DMS79 treated with DMSO at 0.1 percent for 48 hours (cell line): ENCODE measurements at places on chromosomes 4 and X.

- DNase-seq = no peak
Measured at GRCh38 chrX:865422-865821, 234.8 kb downstream of the SHOX start.

- no peak for DNase-seq
Measured at GRCh38 chrX:132636080-132636479, 147.2 kb upstream of the MBNL3 start.

DNA sequence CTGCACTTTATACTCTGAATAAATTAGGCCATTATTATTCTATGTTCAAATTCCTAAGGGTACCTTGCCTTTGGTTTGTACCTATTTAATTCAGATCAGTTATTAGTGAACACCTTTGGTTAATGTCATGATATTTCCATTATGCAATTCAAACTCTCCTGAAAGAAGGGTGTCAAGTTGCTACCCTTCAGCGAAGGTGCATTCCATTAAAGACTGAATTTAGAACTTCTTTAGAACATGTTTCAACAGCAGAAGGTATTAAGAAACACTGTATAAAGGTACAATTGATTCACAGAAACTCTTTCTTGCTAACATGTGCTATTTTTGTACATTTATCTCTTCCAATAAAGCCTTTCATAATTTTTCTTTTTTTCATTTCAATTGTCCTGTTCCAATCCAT, 1545.4 kb upstream of the PCDH10 start:
- no peak for DNase-seq

- DNase-seq = no peak
Measured at GRCh38 chrX:124289443-124289842, 43.0 kb upstream of the TEX13D start.

DNA sequence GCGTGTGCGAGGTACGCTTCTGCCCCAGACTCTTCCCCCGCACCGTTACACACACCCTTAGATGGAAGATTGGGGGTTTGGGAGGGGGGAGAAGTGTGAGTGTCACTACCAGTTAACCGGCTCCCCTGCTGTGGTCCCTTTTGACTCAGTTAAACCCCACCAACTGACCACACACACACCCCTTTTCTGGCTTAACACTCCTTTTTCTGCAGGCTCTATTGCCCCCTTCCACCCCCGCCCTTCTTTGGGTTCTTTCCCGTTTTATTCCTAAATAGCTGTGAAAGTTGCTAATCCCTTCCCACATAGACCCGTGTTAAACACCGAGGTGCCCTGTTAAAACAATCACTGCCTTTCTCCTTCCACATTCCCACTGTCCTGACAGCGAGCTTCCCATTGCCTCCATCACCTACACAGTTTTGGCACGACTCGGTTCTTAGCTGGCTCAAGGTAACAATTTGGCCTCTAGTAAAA, 3.7 kb upstream of the NR3C2 start:
- no peak for DNase-seq

- no peak for DNase-seq
Measured at GRCh38 chr4:168766604-168767316, 243.3 kb downstream of the CBR4 start.

GRCh38 chr4:139768366-139768765, 102.7 kb downstream of the MGST2 start:
- DNase-seq = no peak

DNA sequence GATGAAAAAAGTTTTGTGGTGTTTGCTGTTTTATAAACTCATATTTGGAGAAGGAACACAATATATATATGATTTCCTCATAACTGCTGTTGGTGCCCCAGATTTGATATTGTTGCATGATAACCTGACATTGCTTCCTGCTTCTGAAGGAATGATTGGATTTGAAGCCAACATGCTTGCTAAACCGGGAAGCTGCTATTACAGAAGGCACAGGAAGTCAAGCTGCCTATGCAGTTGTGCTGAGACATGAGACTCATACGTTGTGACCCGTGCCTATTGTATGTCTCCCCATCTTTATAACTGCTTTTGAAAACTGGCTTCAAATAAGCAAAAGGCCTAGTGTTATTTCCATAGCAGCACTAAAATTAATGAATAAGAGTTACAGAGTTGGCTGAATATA, 32.9 kb downstream of the GAB1 start:
- DNase-seq = no peak

GRCh38 chr4:173909294-173909693, 374.2 kb downstream of the FBXO8 start:
- no peak for DNase-seq

DNA sequence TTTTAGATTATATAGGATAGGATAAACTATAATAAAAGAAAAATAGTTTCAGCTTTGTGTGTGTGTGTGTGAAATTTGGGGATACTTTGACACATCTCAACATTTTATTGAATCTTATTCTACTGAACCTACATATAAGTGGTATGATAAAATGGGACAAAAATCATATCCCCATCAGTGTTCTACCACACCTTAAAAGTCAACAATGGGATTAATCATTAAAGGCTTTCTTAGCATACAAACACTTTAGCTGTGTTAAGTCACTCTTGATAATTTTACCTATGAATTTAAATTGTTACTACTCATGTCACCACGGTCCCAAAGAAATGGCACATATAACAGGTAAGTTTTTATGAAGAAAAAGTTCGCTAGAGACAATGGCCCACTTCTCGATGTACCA, 37.7 kb upstream of the LRBA start:
- DNase-seq = no peak

GRCh38 chr4:823761-824460, 2.0 kb downstream of the CPLX1 start:
- DNase-seq = no peak

GRCh38 chr4:23485801-23486200, 404.0 kb downstream of the PPARGC1A start:
- no peak for DNase-seq

DNA sequence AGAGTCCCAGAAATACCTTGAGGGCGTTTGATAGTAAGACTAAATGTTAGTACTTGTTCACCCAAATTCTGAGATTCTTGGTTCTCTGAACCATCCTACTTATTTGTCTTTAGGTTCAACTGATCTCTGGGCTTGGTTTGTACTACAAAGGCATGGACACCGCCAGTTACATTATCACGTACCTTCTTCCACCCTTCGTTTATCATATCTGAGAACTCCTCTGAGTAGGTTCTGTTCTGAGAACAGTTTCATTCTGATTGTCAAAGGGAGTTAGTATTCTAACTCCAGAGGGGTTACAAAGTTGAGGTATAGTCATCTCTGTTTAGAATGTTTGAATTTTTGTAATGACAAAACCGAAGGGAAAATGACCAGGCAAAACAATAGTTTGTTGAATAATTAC, 19.3 kb downstream of the ZFX start:
- no peak for DNase-seq

- DNase-seq = peak; percentile 30
Measured at GRCh38 chrX:130330706-130331105, 9.0 kb upstream of the SLC25A14 start.

GRCh38 chr4:1883583-1883982, 12.4 kb downstream of the NSD2 start:
- DNase-seq = no peak

GRCh38 chr4:833731-834367, 7.9 kb upstream of the CPLX1 start:
- DNase-seq = no peak
